ENCODE measurements at places on chromosomes 11 and 22.

DNA sequence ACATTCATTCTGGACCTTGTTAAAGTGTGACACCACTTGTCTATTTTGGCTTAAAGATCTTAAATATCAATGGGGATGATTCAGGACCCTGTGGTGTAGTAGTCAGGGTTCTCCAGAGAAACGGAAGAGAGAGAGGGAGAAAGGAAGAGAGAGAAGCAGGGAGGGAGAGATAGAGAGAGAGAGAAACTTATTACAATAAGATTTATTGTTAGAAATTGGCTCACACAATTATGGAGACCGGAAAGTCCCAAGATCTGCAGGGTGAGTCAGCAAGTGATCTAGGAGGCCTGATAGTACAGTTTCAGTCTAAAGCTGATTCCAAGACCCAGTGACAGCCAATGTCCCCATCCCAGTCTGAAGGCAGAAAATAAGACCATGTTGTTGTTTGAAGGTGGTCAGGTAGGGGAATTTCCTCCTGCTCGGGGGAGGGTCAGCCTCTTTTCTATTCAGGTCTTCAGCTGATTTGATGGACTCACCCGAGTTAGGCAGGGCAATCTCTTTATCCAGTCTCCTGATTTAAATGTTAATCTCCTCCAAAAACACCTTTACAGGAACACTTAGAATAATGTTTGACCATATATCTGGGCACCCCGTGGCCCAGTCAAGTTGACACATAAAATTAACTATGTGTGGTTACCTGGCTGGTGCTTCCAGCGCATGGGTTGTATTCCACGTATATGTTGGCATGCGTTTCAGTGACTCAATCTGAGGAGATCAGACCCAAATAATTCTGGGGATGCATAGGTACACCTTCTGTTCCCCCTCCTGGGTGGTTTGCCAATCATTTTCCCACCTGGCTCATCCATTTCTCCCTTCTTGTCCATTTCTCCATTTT is 1350.5 kb downstream of the TBC1D22A start:
- DNase-seq, result no peak

GRCh38 chr22:35306350-35306967 is 6.8 kb downstream of the TOM1 start:
- no peak for DNase-seq

DNA sequence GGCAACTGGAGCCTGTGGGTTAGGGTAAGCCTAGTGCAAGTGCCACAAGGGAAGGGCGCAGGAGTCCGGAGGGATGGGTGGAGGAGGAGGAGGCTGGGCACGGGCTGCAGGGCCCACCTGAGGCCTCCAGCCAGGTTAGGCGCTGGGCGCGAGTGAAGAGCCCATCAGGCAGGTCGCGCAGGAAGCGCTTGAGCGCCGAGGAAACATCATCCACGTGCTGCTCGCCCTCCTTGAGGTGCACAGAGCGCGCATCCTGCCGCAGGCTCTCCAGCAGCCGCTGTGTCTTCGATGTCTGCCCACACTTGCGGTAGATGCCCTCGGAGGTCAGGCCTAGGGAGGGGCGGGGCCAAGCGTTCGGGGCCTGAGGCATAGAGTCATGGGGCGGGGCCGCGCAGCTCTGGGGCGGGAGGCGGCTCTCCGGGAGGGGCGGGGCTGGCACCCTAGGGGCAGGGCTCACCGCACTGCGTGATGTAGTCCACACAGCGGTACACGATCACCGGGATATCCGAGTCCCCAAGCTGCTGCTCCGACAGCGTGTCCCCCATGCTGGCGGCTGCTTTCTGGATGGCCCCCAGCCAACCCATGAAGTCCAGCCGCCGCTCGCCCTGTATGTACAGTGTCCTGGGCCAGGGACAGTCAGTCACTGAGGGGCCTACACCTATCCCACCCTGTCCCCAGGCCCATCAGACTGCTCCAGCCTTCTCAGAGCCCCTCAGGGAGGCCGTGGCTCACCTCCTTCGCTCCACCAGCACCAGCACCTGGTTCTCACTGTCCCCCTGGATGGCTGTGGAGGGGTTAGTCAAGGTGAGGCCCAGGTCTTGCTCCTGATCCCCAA is 22.9 kb upstream of the PDE2A start:
- no peak for DNase-seq

DNA sequence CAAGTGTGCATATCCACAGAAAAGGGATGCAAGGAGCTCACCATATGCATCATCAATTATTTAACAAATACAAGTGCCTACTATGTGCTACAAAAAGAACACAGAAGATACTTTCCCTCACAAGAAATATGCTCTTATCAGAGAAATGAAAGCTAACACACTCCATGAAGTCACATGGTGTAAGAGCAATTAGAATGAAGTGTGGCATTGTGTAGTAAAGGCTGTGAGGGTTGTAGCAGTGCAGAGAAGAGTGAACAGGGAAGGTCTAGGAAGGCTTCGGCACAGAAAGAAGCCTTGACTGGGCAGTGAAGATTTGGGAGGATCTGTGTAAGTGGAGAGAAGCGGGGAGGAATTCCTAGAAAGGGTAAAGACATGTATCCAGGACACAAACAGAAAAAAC is 22.5 kb downstream of the PPP2R1B start:
- DNase-seq, result no peak

DNA sequence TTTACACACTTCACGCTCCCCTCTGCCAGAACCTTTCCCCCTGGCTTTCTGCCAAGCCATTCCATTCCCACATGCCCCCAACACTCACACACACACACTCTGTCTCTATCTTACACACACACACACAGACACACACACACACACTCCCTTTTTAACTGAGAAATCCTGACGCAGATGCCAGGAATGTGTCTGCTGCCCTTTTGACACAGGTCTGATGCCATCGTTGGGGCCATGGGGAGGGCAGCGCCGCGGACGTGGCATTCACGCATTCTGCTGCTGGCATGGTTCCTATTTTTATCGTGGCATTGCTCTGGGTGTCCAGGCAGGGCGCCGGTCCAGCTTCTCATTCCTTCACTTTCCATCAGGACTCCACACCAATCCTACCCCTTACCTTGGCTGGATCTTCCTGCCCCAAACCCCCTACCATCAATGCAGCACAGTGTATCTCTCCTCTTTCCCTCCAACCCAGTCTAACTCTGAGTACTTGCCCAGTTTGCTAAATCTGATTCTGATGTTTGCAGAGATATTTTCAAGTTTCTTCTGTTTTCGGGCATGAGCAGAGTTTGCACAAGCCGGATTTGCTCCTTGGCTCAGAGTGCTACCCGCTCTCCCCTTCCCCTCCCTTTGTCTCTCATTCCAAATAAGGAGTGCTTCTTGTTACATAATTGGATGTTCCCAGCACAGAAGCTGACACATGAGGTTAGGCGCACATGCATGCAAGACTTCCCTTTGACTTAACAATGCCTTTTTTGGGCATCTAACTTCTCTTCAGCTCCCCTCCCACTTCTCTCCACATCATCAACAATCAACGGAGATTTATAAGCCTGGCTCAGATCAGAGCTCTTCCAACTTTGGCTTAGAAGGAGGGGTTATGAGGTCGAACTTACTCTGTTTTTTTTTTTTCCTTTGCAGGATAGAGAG is 18.8 kb downstream of the SNX19 start:
- DNase-seq, result no peak

- DNase-seq, result peak; percentile 65
Observed at GRCh38 chr22:30902496-30903357, 65.8 kb downstream of the MORC2 start.

DNA sequence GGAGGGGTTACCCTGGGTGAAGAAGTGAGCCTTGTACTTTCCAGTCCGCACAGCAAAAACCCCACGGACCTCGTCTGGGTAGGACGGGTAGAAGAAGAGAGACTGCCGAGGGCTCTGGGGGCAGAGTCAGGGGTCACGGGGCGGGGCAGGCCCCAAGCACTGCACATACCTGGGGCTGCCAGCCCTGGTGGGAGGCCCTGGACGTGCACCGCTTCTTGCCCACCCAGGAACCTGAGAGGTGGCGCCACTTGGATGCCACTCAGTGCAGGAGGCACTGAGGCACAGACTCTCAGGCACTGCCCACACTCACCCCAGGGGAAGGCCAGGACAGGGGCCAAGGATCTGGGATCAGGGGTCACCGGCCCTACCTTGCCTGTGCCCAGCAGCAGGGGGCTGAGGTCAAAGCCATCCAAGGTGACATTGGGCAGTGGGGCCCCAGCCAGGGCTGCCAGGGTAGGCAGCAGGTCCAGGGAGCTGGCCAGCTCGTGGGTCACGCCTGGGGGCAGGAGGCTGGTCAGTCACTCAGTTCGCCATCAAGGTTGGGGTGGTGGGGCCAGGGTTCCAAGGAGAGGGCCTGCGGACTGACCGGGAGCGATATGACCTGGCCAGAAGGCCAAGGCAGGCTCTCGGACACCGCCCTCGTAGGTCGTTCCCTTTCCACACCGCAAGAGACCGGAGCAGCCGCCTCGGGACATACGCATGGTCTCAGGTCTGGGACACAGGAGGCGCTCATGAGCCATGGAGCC is 2.2 kb downstream of the ARSA start:
- no peak for DNase-seq

- no peak for DNase-seq
Observed at GRCh38 chr11:14314127-14314526, 44.9 kb downstream of the RRAS2 start.

- DNase-seq, result no peak
Observed at GRCh38 chr22:38674888-38675287, 6.9 kb upstream of the TOMM22 start.

DNA sequence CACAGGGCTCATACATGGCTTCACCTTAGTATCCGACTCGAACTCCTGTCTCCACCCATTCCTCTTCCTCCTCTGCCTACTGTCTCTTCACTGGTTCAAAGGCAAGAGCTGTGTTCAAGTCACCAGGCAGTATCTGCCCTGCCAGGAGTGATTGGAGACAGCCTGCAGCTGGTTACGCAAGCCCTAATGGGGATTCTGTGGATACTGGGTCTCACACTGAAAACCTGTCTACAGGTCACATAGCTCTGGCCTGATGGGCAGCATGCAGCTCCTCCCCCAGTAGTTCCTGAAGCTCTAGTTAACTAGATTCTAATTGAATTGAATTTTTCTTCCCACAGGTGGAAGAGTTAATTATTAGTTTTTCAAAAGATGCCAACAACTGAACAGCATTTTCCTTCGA is 332.2 kb downstream of the TMEM135 start:
- no peak for DNase-seq

DNA sequence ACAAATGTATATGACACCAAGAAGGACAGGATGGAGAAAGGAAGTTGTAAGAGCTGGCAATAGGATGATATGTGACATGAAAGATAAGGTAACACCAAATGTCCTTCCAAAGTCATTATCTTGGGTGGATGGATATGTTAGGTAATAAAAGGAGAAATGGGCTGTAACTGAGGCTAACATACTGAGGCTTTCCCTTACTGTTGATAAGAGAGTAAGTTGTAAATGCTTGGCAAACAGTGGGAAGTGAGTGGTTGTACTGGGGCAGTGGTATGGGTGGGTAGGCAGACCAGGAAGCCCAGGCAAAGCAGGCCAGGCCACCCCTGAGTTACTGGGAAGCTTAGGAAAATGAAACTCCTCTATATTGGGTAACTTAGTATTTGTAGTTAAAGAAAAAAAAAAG is 73.7 kb downstream of the ARHGAP42 start:
- DNase-seq, result no peak

DNA sequence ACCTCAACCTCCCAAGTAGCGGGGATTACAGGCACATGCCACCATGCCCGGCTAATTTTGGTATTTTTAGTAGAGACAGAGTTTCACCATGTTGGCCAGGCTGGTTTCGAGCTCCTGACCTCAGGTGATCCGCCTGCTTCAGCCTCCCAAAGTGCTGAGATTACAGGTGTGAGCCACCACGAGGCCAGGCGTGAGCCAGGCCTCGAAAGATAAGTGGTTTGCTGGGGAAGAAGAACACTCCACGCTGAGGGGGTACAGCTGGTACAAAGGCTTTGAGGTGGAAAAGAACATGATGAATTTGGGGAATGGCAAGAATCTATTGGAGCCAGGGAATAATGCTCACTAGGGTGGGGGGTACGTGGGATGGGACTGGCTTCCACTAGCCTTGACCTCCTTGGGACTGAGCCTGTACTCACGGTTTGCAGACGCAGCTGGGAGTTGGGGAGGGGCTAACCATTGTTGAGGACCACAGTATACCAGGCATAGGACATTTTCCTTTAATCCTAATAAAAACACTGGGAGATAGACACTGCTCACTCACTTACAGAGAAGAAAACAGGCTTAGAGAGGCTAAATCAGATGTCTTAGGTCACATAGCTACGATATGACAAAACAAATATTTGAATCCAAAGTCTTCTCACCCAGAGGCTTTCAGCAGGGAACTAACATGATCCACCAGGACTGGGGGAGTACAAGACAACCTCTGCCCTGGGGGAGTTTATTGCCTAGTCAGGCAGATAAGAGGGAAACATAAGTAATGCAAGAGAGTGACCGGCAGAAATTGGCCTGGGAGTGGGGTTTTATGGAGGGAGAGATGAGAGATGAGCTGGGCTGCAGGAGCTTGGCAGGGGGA is 4.9 kb downstream of the SLCO2B1 start:
- no peak for DNase-seq

- no peak for DNase-seq
Observed at GRCh38 chr11:126337474-126338241, 17.8 kb upstream of the ST3GAL4 start.

DNA sequence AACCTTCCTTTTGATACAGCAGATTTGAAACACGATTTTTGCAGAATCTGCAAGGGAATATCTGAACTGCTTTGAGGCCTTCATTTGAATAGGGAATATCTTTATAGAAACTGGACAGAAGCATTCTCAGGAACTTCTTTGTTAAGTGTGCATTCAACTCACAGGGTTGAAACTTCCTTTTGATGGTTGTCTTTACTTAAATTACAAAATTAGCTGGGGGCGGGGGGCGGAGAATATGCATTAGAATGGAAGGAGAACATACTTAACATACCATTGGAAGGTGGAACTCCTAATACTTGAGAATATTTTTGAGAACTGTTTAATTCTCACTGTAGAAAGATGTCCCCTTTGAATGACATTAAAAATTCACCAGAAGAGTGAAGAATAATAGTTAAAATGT is 104.4 kb downstream of the TRIM51G start:
- DNase-seq, result no peak

DNA sequence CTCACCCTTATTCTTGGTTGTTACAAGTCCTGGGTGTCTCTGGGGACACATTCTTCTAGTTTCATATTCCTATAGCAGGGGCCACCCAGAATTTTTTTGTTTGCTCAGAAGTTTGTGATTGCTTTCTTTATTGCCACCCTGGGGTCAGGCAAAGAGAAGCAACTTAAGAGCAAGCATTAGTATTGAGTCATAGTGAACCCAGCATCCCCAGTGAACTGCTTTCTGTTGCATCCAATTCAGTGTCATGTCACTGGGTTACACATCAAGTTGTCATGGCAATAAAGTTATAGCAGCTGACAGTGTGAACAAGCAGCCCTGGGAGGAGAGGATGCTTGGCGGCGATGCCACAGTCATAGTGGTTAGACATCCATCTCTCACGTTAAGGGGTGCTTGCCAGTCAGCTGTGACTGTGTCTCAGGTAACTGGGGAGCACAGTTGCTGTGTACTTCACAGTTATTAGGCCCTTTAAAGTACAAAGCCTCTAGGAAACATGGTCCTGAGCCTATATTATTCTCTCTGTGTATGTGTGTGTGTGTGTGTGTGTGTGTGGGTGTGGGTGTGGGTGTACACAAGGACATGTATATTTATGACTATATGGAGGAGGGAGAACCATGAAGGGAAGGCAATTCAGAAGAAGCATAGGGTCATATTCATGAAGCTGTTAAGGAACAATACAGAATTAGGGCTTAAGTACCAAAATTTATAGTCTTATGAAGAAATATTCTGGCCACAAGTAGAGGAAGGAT is 52.5 kb downstream of the TRIM44 start:
- DNase-seq, result peak; percentile 45

GRCh38 chr11:10514202-10514601 is 26.8 kb downstream of the RNF141 start:
- no peak for DNase-seq

GRCh38 chr11:25613451-25613850 is 718.5 kb upstream of the ANO3 start:
- DNase-seq, result no peak

GRCh38 chr11:1240771-1241170 is 17.9 kb downstream of the MUC5B start:
- DNase-seq, result no peak
